T-helper 17 cell (primary cell): ENCODE measurements at places on chromosomes 5 and 9.

DNA sequence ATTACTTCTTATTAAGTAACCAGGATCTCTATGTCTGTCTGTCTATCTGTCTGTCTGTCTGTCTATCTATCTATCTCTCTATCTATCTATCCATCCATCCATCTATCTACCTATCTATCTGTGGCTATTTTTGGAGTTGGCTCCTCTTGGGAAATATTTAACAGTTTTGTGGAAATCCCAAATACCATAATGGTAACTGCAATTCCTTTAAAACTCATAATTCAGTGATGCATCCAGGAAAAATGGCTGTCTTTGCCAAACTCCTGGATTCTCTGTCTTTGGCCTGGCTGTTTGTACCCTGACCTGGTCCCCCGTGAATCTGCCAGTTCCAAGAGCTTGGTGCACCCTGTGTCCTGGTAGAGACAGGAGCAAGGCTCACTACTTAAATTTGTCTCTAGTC, 197.0 kb downstream of the PCSK1 start:
- no peak for DNase-seq

GRCh38 chr5:158055111-158055501, 196.2 kb upstream of the CLINT1 start:
- DNase-seq, result no peak

DNA sequence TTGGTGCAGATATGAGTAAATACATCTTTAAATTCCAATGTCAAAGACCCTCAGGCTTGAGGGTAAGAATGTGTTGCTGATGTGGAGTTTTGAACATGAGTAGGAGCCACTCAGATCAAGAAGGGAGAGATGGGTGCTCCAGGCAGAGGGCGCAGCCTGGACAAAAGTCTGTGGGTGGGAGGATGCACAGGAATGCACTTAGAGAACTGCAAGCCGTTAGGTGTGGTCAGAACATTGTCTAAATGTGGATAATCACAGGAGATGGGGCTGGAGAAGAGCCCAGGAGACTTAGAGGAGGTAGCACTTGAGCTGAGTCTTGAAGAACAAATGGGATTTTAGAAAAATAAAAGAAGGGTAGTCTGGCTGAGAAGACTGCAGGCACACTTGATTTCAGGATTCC, 255.5 kb downstream of the PAPPA start:
- no peak for DNase-seq

- no peak for DNase-seq
These were observed 97.8 kb downstream of the C9orf152 start for GRCh38 chr9:110110154-110110553.

- no peak for DNase-seq
These were observed 198.2 kb downstream of the SAXO1 start for GRCh38 chr9:18834740-18835361.

- DNase-seq, result no peak
These were observed 53.6 kb downstream of the LRSAM1 start for GRCh38 chr9:127504887-127505251.

- no peak for DNase-seq
These were observed 31.1 kb upstream of the FGF1 start for GRCh38 chr5:142716963-142717362.

- DNase-seq, result no peak
These were observed 1043.5 kb downstream of the CDH12 start for GRCh38 chr5:21809611-21810010.

DNA sequence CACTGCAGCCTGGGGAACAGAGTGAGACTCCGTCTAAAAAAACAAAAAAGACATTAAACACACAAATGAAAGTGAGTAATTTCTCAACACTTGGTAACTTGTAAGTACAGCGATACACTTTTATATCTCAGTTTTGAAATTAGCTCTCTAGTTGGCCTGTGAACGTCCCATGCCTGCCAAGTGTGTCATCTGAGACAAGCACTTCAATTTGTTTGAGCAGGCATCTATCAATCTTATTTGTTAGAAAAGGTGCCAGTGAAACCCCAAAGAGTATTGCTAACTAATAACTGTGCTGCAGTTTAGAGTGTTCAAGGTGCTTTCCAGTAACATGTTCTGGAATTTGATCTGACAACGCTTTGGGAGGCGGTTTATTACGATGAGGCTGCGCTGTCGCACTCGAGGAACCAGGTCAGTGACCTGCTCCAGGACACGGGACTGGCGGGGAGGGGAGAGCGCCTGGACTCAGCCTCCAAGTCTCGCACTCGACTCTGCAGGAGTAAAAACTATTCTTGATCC, 1.1 kb upstream of the SPIN1 start:
- DNase-seq, result peak; percentile 11
